HS-5 (cell line): ENCODE measurements at places on chromosomes 3 and 15.

GRCh38 chr15:60582370-60583036, 103.6 kb upstream of the ICE2 start:
- no peak for DNase-seq

DNA sequence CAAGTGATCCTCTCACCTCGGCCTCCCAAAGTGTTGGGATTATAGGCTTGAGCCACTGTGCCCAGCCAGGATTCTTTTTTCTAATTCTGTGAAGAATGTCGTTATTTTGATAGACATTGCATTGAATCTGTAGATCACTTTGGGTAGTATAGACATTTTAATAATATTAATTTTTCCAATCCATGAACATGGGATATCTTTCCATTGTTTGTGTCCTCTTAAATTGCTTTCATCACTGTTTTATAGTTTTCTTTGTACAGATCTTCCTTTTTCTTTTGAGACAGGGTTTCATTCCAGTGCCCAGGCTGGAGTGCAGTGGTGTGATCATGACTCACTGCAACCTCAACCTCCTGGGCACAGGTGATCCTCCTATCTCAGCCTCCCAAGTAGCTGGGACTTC, 11.6 kb upstream of the KCTD6 start:
- no peak for DNase-seq

- no peak for DNase-seq
Observed at GRCh38 chr15:31869686-31870307, 160.5 kb upstream of the CHRNA7 start.

- DNase-seq = no peak
Observed at GRCh38 chr15:74392451-74392830, 25.0 kb upstream of the CYP11A1 start.

- no peak for DNase-seq
Observed at GRCh38 chr15:85531083-85531482, 150.7 kb downstream of the AKAP13 start.

GRCh38 chr3:191963182-191963581, 502.2 kb downstream of the PYDC2 start:
- DNase-seq = peak; percentile 70

DNA sequence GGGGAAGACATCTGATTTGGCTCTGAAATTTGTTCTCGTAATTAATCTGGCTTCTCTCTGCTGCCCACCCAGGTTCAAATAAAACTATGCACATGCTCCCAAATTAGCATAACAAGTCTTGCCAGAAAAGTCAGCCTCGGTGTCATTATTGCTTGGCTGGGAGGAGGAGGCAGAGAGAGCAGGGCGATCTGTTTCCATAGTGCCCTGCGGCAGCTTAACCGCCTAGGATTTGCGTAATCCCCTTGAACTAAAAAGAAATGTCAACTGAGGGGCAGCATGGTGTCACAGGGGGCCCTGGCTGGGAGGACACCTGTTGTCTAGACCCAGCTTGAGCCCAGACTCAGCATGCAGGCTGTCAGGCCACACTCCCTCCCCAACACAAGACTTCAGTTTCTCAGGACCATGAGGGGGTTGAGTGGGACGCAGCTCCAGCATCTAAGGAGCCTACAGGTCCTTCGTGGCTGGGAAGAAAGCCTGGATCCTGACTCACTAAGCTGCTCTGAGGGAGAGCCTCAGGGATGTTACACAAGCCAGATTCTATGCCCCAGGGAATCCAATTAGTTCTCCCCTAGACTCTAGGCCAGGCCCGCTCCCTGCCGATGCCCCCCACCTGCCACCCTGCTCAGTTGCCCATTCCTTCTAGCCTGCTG, 17.3 kb downstream of the MRPS11 start:
- no peak for DNase-seq

DNA sequence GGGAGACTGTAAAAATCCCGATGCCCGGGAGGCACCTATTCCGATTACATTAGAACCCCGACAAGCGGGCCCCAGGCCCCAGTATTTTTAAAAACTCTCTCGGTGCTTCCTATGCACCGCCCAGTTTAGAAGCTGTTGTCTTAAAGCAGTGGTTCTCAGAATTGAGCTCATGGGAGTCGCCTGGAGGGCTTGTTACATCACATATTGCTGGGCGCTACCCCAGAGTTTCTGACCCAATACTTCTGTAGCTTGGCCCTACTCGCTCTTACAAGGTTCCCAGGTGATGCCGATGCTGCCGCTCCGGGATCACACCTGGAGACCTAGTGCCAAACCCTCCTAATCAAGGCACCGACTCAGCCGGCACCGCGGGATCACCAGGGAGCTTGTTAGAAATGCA, 35.2 kb downstream of the CPN2 start:
- no peak for DNase-seq

- DNase-seq = no peak
Observed at GRCh38 chr3:46996689-46997452, 17.4 kb downstream of the NBEAL2 start.

DNA sequence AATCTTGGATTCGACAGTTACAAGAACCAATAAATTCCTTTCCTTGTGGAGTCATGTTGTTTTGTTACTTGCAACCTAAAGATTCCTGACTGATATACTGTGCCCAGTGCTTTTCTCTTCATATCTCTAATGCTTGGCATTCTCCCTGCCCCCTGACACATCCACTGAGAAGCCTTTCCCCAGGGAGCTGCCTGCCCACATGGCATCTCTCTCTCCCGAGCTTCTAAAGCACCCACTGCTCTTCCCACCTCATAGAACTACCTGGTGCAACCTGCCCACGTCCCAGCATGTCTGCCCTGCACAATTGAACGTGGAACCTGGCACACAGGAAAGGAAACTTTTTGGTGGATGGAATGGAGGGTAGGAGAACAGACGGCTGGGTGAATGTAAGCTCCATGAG, 6.8 kb downstream of the CYP8B1 start:
- no peak for DNase-seq

DNA sequence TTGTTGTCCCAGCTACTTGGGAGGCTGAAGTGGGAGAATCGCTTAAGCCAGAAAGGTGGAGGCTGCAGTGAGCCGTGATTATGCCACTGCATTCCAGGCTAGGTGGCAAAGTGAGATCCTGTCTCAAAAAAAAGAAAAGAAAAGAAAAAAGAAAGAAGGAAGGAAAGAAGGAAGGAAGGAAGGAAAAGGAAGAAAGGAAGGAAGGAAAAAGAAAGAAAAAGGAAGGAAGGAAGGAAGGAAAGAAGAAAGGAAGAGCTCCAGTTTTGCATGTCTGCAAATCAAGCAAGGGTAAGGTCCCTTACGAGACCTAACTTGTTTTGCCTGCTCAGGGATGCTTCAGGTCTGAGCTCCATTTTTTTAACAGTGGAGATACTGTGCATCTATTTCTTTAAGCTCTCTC, 3.6 kb upstream of the XIRP1 start:
- DNase-seq = no peak

GRCh38 chr15:90603893-90604292, 74.2 kb downstream of the CRTC3 start:
- no peak for DNase-seq

GRCh38 chr3:158368271-158368670, 202.7 kb upstream of the MLF1 start:
- DNase-seq = no peak

GRCh38 chr3:189363590-189364255, 192.0 kb downstream of the TPRG1 start:
- no peak for DNase-seq

DNA sequence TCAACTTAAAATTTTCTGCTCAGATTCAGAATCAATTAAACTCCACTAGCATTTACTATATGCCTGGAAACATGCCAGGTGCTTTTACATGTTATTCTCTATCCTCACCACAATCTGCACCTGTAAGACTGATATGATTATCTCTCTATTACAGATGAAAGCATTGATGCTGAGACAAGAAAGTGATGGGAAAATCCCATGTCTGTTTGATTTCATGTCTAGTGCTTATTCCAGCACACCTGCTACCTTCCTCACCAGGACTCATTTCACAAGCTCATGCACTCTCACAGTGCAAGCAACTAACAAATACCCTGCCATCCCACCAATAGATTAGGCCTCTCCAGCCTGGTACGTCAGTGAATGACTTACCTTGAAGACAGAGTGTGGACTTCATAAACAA, 25.0 kb upstream of the BCL6 start:
- no peak for DNase-seq

DNA sequence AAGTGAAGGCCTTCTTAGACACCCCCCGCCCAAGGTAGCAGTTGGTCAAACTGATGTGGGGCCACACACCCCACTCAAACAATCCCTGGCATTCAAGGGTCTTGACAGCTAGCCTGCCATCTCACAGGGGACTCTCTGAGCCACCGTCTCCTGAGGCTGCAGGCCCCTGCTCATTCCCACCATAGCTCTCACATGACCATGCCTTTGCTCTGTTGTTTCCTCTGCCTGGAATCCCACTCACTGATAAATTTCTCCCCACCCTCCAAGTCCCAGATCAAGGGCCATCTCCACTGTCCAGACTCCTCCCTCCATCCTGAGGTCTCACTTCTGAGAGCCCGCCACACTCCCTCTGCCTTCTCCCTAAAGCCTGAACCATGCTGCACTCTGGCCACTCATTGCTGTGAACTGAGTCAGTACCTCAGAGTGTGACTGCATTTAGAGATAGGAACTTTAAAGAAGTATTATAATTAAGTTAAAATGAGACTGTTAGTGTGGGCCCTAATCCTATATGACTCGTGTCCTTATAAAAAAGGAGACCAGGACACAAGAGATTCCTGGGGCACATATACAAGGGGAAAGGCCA, 10.0 kb downstream of the WNT7A start:
- DNase-seq = no peak

- no peak for DNase-seq
Observed at GRCh38 chr3:176097027-176097426, 1100.3 kb downstream of the TBL1XR1 start.

- no peak for DNase-seq
Observed at GRCh38 chr3:123278446-123278845, 76.7 kb downstream of the SEC22A start.

GRCh38 chr15:100224206-100225185, 117.3 kb downstream of the ADAMTS17 start:
- DNase-seq = no peak

- DNase-seq = no peak
Observed at GRCh38 chr3:194133661-194134230, 2.2 kb upstream of the HES1 start.

DNA sequence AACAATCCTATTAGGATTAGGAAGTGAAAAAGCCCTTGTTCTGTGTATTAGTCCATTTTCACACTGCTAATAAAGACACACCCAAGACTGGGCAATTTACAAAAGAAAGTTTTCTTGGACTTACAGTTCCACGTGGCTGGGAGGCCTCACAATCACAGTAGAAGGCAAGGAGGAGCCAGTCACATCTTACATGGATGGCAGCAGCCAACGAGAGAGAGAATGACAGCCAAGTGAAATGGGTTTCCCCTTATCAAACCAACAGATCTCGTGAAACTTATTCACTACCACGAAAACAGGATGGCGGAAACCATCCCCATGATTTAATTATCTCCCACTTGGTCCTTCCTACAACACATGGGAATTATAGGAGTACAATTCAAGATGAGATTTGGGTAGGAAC, 248.2 kb upstream of the KCNMB2 start:
- no peak for DNase-seq

DNA sequence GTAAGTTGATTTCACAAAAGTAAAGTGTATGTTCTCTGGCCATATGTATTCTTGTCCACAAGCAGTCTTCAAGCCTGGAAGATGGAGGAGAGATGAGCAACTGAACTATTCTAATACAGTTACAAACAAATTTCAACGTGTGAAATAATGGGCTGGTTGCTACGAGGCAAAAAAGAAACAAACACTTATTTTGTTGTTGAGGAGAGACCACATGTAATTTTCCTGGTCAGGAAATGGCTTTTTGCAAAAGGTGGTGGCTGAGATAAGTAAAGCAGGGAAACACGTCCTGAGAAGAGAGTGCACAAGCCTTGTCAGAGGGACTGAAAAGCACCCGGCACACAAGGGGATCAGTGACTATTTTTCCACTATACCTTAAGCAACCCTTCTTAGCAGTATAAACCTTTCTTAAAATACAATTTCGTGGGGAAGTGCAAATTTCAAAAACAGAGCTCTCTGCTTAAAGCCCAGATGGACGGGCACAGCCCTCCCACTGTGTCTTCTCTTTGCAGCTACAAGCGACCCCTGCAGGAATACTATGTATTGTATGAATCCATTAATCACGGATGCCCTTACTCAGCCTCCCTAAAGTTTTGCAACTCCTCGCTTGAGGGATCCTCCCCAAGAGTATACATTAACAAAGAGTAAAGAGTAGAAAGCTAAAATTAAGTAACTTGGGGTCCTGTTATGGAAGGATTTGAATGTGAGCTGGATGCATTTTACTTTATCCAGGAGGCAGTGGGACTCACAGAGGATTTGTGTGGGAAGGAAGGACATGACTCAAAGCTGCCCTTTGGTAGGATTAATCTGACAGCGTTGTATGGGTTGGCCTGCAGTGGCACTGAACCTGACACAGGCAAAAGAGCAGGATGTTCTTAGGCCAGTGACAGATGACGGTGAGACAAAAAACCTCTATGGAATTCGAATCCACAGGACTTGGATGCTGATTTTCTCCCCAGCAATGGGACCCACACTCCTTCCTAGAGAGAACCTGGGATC, 253.7 kb downstream of the IL5RA start:
- DNase-seq = no peak
